ENCODE measurements at places on chromosomes 3 and 15. TPM values are rescaled to one million over a fixed set of nuclear protein-coding genes. Genes with fewer than 3 reads are reported as not detected.

Gene CLDN16
- not detected for total RNA-seq

Gene DAZL
- not detected for total RNA-seq

Gene PRR23E
- total RNA-seq, result not detected

Gene ZNF280D
- total RNA-seq, result 13.5 TPM

Gene MAGI1
- total RNA-seq, result 76.4 TPM

Gene SH2D7
- not detected for total RNA-seq

Gene P3H2
- 9.6 TPM for total RNA-seq

Gene NMNAT3
- 0.87 TPM for total RNA-seq

Gene C3orf22
- total RNA-seq, result not detected

Gene TPRG1
- under 0.01 TPM for total RNA-seq

Gene PFN2
- total RNA-seq, result 4.2 TPM

Gene ZIC4
- not detected for total RNA-seq

Gene LRRK1
- 4.4 TPM for total RNA-seq

Gene LMOD3
- total RNA-seq, result not detected

Gene SYNPR
- total RNA-seq, result not detected

Gene MYH15
- total RNA-seq, result under 0.01 TPM

Measured in lung microvascular endothelial cell (primary cell).